ENCODE measurements at places on chromosomes 4 and X.

GRCh38 chrX:77502951-77503525, 55.8 kb downstream of the FGF16 start:
- no peak for ATAC-seq

- no peak for ATAC-seq
These were observed 84.2 kb upstream of the WDFY3 start for GRCh38 chr4:85050736-85051135.

- no peak for ATAC-seq
These were observed 256.3 kb downstream of the CENPC start for GRCh38 chr4:67288964-67289363.

- no peak for ATAC-seq
These were observed 187.0 kb downstream of the NLGN4X start for GRCh38 chrX:6041630-6042029.

DNA sequence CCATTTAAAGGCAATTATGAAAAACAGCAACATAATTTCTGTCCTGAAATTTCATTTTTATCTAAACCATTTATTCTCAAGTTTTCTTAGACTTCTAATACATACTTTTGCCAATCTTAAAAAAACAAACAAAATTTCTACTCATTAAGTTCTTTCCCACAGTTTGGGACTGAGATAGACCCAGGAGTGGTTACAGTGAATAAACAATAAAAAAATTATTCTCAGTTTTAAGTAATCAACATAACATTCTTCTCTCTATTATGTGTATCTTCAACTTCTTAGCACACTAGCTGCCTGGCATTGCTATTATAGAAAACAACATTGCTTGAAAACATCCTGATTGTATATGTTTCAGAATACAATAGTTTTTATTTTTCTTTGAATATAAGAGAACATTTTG, 532.8 kb downstream of the IL15 start:
- no peak for ATAC-seq

DNA sequence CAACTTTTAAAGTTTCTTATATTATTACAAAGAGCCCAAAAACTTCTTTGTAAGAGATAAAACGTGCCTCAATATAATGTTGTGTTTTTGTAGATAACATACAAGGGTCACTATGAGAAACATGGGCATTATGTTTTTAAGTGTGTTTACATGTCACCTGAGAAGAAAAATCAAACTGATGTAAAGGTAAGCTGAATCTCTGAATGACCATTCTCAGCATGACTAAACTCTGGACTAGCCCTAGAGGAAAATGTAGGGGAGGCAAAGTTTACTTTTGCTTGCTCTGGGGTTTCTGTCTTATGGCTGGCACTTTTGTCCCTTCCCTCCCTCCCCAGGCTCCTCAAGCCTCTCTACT, 6.8 kb downstream of the MEPE start:
- no peak for ATAC-seq

GRCh38 chr4:8615921-8616787, 23.6 kb downstream of the CPZ start:
- no peak for ATAC-seq

Data from stimulated activated memory B cell treated with anti-CD40 and anti-IgM and Interleukin-4, amounts not matched to agents 10 μg/mL and 1 μg/mL and 100 μg/mL, for 72 hours (primary cell).